Kidney glomerular epithelial cell (primary cell): ENCODE measurements at places on chromosomes 4 and X.

DNA sequence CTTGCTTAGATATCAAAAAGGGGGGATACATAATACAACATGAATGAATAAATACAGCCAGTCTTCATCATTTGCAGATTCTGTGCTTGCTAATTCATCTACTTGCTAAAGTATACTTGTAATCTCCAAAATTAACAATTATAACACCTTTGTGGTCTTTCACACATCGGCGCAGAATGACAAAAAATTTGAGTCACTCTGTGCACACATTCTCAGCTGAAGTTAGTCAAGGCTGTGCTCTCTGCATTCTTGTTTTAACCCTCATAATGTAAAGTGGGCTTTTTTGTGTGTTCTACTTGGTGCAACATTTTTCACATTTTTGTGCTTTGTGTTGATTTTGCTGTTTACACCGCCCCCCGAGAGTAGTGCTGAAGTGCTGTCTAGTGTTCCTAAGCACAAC is 65.8 kb upstream of the GPRIN3 start:
- no peak for DNase-seq

- DNase-seq, result no peak
These were observed 53.6 kb upstream of the PRPS1 start for GRCh38 chrX:107574711-107575110.

DNA sequence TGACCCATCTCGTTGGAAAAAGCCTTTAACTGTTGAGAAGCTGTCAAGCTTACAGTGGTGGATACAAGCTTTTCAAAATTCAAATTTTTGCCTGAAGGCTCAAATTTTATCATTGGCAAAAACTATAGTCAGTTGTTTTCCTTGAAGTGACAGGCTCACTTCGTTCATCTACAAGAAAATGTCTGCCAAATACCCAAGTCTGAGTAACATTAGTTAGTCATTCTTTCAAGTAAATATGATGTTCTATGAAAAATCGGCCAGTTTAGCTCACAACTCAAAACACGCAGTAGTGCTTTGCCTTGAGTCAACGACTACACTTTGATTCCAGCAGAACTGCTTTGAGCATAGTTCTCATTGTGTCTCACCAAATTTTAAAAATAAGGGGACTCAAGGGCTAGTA is 170.3 kb upstream of the MAMLD1 start:
- DNase-seq, result no peak

DNA sequence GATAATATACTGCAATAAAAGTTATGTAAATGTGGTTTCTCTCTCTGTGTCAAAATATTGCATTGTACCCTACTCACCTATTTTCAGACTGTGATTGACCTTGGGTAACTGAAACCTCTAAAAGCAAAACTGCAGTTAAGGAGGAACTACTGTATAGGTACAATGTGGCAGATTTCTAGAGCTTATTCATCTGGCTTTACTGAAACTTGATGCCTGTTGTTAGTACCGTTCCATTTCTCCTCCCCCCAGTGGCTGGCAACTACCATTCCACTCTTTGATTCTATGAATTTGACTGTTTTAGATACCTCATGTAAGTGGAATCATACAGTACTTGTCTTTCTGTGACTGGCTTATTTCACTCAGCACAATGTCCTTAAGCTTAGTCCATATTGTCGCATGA is 61.9 kb downstream of the HOPX start:
- DNase-seq, result no peak

DNA sequence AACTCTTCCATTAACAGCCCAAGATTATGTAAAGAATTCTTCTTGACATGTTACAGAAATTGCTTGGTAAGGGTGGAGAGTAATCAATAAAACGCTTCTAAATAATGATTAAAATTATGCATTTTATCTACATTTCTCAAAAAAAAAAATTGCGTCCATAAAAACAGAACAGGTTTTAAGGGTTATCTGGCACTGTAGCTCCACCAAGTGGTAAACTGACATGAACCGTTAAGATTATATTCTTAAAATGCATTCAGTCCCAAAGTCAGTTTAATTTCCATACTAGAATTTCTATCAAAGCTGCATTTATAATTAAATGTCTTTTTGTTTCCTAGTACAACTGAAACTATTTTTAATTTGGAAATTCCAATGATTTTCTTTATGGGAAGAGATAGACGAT is 214.0 kb upstream of the UGT8 start:
- peak; percentile 50 for DNase-seq

DNA sequence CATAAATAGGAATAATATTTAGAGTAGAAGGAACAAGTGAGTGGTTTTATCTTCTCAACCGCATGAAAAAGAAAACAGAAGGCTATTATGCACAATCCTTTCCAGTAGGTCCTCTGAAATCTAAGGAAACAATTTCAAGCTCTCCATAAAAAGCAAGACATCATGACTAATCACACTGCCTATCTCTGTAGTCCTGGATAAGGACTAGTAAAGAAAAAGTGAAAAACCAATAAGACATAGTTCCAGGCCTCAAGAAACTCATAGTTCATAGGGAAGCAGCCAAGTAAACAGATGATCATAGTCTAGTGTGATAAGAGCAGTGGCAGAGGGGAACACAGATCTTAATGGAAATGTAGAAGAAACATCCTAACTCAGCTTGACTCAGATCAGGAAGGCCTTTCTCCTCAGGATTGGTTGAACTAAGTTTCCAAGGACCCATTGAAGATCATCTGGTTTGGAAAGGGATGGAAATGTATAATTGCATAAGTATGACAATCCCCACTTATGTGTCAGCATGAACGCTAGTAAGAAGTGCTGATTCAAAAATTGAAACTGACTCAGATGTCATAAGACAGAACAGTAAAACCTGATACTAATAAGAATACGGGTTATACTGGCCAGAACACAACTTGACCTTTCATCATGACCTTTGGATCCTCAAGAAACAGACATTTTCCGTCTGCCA is 155.3 kb downstream of the GRIA3 start:
- DNase-seq, result no peak

- peak; percentile 13 for DNase-seq
These were observed 645 bp upstream of the RAB28 start for GRCh38 chr4:13484749-13485221.

DNA sequence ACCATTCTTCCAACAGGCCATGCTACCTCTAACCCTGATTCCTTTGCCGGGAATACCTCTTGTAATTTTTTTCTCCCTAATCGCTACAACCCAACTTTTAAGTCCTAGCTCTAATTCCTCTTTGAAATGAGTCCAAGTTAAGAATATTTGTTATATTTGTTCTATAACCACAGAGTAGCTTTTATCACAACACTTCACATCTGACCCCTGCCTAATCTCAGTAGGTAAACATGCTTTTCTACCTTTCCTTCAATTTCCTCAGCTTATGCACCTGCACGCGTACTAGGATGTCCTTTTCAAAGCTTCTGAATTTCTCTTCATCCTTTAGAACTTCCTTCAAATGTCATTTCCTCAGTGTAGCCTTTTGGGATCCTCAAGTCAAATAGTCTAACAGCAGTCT is 915.5 kb upstream of the LCORL start:
- DNase-seq, result no peak

DNA sequence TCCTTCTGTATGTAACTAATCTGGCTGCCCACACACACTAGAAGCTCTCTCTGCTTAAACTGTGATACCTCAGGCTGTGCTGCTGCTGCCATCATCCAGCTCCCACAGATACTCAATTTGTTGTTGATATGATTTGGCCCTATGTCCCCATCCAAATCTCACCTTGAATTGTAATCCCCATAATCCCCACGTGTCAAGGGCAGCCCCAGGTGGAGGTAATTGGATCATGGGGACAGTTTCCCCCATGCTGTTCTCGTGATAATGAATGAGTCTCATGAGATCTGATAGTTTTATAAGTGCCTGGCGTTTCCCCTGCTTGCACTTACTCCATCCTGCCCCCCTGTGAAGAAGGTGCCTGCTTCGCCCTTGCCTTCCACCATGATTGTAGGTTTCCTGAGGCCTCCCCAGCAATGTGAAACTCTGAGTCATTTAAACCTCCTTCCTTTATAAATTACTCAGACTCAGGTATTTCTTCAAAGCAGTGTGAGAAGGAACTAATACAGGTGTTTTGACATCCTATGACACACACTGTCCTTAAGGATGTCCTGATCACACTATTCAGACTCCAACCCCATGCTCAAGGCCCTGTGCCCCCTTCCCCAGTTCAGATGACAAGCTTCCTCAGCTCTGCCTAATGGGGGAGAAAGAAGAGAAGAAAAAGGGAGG is 2.9 kb upstream of the ATOH1 start:
- DNase-seq, result no peak

DNA sequence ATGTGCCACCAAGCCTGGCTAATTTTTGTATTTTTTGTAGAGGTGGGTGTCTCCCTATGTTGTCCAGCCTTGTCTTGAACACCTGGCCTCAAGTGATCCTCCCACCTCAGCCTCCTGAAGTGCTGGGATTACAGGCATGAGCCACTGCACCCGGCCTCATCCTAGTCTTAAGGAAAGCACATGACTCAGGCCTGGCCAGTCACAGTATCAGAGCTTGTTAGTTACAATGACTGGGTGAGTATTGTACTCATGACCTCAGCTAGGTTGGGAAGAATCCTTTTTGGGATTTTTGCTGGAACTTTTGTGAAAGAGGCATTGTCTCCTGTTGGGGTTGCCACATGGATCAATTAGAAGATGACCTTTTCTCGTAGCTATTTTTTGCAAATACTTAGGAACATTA is 292.8 kb downstream of the RAPGEF2 start:
- DNase-seq, result no peak

DNA sequence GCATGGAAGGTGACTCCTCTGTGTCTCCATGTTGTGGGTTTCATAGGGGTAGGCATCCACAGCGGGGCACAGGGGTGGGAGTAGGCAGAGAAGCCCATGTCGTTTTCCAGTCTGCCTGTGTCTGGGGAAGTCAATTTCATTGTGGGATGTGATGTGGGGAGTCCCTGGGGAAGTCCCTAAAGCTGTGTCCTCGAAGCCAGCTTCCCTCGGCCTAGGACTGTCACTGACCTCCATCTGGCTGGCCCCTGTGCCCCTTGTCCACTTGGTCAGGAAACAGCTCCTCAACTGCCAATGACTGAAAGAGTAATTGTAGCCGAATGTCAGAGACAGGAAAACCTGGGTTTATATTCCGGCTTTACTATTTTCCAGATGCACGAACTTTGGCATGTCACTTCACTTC is 109.6 kb downstream of the DRD5 start:
- DNase-seq, result no peak

DNA sequence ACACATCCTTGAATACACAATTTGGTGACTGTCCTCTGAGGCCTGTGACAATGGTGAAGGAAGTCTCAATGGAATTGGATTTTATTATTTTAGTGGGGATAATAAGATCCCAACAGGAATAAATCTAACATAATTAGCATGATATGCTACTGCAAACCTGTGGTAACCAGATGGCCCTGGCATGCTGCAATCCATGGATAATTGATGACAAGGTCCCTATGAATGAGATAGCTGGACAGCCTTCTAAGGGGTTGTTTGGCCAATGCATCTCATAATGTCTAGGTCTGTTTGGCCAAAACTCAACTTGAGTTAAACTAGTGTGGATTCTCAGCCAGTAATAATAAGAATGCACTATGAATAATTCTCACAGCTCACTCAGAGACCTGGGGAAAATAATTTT is 145.3 kb upstream of the GALNTL6 start:
- no peak for DNase-seq

GRCh38 chr4:38034986-38035882 is 75.0 kb downstream of the PTTG2 start:
- DNase-seq, result peak; percentile 43

DNA sequence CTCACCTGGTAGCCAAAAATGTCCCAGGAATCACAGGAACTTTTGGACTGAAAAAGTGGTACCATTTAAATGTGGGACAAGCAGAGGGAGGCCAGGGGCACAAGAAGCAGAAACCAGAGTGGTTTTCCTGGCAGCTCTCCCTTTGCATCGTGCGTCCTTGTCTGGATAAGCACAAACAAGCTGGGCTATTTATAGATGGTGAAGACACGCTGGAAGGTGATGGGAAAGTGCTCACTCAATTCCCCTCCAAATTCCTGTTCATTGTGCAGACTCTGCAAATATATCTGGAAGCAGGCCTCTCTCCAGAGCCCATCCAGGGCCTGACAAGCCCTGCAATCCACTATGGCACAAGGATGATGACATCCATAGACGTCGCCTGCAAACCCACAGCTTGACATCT is 63.6 kb upstream of the MAP3K15 start:
- DNase-seq, result no peak

GRCh38 chr4:10173754-10174749 is 57.5 kb upstream of the WDR1 start:
- DNase-seq, result no peak

DNA sequence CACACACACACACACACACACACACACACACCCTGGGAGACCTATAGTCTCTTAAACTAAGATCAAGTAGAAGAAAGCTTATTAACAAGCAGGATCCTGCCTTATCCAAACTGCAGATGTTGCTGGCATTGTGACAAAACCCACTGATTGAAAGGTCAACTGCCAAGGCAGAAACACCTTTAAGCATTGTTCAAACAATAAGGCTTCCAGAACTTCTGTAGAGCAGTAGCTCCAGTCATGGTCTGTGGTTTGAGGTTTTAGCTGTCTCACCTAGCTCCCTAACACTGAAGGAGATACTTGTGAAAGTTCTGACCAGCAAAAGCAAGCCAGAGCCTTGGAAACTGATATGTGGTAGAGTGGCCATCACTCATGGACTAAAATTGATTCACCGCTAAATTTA is 59.8 kb downstream of the PTCHD1 start:
- DNase-seq, result no peak

- DNase-seq, result peak; percentile 56
These were observed 214.8 kb downstream of the SLC4A4 start for GRCh38 chr4:71553605-71554004.

- DNase-seq, result no peak
These were observed 1369.1 kb upstream of the AGA start for GRCh38 chr4:178811356-178811755.

GRCh38 chr4:164536814-164537213 is 217.1 kb upstream of the SMIM31 start:
- peak; percentile 80 for DNase-seq

DNA sequence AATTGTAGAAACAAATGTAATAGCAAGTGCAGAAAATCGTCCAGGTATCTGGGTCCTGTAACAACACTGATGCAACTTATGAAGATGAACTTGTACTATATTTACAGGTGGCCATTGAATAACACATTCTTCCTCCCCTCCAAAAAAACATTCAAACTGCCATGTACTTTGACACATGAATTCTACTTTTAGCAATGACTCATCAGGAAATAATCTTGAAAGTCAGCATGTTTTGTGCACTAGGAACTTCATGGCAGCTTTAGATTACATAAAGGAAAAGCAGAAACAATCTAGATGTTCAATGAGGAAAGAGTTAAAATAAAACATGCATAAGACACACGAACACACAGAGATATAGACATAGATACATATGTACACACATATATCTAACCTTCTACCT is 2.5 kb downstream of the PABPC1L2A start:
- DNase-seq, result no peak
